ENCODE measurements at places on chromosomes 13 and 19.
A peak's percentile ranks its signal among the peaks of the same experiment; 100 is the strongest.

- no peak for DNase-seq
Measured at GRCh38 chr13:73873940-73874830, 260.0 kb downstream of the KLF12 start.

DNA sequence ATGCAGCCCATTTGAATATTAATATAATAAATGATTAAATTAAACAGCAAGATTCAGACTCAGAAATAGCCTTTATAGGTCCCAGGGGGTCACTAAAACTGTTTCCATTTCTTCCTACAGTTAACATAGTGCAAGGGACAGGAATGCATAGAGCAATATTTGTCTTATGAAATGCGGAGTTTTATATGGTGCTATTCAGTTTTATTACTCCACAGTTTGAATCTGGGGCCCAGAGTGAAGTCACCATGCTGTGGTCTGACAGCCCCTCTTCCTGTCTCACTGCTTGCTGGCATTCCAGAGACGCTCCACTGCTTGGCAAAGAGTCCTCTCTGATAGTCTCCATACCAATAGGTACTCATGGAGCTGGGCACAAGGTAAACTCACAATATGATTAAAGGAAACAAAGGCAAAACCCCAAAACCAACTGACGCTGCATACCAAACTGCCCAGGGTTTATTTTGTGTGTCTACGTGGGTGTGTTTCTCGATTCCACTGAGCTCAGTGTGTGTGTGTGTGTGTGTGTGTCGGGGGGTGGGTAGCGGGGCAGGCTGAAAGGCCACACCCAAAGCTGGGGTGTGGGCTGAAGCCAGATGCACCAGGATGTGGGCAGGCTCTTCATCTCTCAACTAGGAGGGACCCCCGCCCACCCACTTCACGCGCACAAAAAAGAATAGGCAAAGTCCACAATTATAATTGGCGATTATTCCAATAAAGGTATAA lies 277.9 kb downstream of the TSHZ3 start:
- DNase-seq: no peak

DNA sequence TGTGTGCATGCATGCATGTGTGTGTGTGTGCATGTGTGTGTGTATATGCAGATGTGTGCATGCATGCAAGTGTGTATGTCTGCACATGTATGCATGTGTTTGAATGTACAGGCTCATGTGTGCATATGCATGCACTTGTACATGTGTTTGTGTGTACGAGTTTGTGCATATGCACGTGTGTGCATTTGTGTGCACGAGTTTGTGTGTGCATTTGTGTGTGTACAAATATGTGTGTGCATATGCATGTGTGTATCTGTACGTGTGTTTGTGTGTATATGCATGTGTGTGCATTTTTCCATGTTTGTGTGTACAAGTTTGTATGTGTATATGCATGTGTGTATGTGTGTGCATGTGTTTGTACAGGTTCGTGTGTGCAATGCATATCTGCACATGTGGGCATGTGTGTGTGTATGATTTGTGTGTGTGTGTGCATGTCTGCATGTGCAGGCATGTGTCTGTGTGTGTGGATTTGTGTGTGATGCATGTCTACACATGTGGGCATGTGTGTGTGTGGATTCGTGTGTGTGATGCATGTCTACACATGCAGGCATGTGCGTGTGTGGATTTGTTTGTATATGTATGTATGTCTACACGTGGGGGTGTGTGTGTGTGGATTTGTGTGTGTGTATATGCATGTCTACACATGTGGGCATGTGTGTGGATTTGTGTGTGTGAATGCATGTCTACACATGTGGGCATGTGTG lies 57.1 kb downstream of the F2RL3 start:
- no peak for DNase-seq

GRCh38 chr19:17294051-17294891 lies 9.0 kb downstream of the ABHD8 start:
- DNase-seq: no peak

- no peak for DNase-seq
Measured at GRCh38 chr13:44156294-44156658, 217.3 kb upstream of the SERP2 start.

- no peak for DNase-seq
Measured at GRCh38 chr19:17337675-17338432, 501 bp downstream of the GTPBP3 start.

- DNase-seq: no peak
Measured at GRCh38 chr13:35855531-35856019, 275.6 kb downstream of the DCLK1 start.

DNA sequence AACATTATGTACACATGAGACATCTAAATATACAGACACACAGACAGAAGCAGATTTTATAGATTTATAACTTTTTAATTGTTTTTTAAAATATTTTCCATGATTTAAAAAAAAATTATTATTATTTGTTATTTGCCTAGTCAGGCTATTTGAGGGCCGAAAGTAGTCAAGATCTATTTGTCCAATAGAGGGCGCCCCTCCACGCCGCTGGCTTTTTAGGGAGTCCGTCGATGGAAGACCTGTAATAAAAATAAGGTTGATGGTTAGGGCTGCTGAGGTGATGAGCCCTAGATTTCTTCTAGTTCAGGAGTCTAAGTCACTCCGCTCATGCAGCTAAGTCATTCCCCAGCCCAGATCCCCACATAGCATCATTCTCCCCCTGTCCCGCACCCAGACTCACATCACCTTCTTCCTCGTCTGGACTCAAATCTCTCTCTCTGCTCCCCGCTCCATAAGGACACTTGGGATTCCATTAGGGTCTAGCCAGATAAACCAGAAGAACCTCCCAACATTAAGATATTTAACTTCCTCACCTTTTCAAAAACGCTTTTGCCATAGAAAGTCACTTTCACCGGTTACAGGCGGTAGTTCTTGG lies 33.9 kb upstream of the CEACAM21 start:
- no peak for DNase-seq

DNA sequence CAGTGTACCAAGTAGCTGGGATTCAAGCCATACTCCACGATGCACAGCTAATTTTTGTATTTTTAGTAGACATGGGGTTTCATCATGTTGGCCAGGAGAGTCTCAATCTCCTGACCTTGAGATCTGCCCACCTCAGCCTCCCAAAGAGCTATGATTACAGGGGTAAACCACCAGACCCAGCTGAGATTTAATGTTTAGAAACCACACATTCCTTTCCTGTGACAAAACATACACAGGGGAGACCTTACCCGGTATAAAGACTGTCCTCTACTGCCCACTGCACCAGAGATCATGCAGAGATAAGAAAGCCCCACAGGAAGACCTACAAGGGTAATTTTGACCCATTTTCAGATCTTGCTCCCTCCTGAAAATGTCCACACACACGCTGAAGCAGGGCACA lies 22.8 kb upstream of the ZNF83 start:
- DNase-seq: no peak

DNA sequence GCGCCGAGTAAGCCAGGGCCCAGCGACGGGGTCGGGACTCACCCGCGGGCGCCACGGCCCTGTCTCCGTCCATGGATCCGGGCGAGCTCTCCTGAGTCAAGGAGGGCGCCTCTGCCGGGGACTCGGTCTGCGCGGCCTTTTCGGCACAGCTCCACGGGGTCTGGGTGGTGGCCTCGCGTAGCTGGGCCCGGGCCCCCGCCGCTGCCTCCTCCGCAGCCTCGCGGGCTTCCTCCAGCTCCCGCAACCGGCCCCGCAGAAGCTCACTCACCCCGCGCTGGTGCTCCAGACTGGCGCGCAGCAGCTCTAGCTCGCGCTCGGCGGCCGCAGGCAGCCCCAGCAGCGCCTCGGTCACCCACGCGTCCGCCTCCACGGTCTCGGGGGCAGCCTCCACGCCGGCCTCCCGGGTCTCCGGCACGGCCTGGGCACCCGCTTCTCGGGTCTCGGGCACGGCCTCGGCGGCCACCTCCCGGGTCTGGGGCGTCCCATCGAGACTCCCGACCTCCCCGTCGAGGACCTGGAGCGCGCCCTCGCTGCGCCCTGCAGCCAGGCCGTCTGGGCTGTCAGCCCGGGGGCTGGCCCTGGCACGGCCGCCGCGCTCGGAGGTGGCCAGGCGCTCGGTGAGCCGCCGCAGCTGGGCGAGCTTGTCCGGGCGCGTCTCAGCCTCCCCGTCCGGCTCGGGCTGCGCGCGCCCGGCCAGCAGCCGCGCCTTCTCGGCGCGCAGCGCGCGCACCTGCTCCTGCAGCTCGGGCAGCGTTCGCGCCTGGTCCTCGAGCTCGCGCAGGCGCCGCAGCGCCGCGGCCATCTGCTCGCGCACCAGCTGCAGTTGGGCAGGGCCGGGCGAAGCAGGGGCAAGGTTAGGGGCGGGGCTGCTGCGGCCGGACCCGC lies 8.4 kb downstream of the KANK3 start:
- peak; percentile 44 for DNase-seq

DNA sequence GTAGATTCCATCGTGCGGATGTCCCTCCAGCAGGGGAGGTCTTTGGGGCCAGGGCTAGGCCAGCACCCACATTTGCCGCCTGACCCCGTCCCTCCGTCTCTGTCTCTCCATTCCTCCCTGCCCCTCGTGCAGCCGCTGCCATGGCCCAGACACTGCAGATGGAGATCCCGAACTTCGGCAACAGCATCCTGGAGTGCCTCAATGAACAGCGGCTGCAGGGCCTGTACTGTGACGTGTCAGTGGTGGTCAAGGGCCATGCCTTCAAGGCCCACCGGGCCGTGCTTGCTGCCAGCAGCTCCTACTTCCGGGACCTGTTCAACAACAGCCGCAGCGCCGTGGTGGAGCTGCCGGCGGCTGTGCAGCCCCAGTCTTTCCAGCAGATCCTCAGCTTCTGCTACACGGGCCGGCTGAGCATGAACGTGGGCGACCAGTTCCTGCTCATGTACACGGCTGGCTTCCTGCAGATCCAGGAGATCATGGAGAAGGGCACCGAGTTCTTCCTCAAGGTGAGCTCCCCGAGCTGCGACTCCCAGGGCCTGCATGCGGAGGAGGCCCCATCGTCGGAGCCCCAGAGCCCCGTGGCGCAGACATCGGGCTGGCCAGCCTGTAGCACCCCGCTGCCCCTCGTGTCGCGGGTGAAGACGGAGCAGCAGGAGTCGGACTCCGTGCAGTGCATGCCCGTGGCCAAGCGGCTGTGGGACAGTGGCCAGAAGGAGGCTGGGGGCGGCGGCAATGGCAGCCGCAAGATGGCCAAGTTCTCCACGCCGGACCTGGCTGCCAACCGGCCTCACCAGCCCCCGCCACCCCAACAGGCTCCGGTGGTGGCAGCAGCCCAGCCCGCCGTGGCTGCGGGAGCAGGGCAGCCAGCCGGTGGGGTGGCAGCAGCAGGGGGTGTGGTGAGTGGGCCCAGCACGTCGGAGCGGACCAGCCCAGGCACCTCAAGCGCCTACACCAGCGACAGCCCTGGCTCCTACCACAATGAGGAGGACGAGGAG lies 14.8 kb downstream of the STX10 start:
- DNase-seq: no peak

DNA sequence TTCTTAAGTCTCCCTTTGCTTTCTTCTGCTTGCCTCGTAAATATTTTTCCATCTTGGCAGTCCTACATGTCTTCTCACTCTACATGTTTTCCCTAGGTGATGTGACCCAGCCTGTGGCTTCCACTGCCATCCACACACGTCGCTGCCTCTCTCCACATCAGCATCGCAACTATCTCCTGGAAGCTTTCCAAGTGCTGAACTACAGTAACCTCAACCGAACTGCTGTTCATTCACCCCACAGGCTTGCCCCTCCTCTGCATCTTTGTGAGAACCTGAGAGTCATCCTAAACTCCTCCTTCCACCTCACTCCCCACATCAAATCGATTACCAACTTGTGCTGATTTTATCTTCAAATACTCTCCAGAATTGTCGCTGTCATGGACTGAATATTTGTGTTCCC lies 41.2 kb upstream of the USPL1 start:
- no peak for DNase-seq

DNA sequence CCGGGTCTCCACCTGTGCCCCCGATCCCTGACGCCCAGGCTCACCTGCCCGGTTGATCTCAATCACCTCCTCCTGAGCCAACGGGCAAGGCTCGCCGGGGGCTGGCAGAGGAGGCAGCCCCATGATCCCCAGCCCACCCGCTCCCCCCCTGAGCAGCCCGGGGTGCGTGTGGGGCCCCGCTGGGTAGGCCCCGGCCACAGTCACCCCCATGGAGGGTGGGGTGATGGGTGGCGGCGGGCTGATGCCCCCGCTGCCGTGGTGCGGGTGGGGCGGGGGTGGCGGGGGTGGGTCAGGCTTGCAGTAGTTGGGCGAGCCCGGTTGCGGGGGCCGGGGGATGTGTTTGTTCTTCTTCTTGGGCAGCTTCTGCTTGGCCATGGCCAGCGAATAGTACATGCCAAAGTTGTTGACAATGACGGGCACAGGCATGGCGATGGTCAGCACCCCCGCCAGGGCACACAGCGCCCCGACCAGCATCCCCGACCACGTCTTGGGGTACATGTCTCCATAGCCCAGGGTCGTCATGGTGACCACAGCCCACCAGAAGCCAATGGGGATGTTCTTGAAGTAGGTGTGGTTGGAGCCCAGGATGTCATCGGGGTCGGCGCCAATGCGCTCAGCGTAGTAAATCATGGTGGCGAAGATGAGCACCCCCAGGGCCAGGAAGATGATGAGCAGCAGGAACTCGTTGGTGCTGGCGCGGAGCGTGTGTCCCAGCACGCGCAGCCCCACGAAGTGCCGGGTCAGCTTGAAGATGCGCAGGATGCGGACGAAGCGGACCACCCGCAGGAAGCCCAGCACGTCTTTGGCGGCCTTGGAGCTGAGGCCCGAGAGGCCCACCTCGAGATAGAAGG lies 6.0 kb downstream of the KCNC3 start:
- no peak for DNase-seq

GRCh38 chr19:34731019-34731829 lies 2.8 kb upstream of the ZNF181 start:
- DNase-seq: no peak

- DNase-seq: no peak
Measured at GRCh38 chr13:32895296-32895695, 120.9 kb upstream of the KL start.

DNA sequence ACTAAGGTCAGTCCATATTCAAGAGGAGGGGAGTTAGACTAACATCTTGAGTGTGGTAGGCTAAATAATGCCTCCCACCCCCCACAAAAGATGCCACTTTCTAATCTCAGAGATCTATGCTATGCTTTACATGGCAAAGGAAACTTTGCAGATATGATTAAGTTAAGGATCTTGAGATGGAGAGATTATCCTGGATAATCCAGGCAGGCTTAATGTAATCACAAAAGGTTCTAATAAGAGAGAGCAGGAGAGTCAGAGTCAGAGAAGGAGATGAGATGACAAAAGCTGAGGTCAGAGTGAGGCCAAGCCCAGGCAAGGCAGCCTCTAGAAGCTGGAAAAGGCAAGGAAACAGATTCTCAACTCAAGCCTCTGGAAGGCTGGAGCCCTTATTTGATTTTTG lies 1011.6 kb downstream of the PCDH9 start:
- no peak for DNase-seq

DNA sequence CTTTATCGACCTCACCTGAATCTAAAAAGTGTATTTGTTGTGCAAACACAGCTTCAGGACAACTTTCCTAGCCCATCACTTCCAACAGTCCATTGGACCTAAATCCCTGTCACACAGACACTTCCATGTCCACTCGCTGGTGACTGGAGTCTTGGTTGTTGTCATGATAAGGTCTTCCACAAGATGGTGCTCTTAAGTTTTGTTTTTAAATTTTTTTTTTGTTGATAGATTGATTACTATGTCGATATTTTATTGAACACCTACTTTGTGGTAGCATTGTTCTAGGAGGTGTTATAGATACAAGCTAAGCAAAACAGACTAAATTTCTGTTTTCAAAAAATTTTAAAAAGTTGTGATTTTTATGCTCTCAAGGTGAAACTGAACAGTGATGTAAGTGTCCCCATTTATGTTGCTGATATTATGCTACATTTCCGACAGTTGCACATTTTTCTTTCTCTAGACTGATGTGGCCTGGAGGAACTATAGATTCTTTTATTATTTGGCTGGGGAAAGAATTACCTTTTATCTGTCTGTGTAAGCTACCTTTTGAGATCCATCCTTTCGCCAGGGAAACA lies 8.1 kb upstream of the ERICH6B start:
- no peak for DNase-seq
